ENCODE measurements at places on chromosomes 2 and 18.

GRCh38 chr2:237875256-237876060 is 16.0 kb downstream of the RAMP1 start:
- DNase-seq: no peak

- no peak for DNase-seq
Measured at GRCh38 chr2:161625314-161625919, 1.2 kb downstream of the SLC4A10 start.

GRCh38 chr2:193743089-193743488 is 1548.4 kb upstream of the TMEFF2 start:
- no peak for DNase-seq

DNA sequence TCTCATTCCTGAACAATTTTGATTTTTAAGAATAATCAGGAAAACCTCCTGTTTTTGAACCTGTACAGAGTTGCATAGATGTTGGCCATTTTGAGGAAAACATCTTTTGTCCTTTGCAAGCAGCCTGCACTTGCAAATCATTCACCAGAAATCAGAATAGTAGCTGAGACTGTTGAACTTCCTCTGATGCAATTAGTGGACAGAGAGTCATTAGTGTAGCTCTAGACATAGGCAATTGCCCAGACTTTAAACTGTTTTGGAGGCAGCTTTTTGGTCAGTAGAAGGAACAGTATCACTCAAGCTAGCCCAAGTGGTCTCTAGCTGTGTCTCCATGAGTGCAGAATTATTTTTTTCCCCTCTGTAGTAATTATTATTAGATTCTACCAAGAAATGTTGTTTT is 326.1 kb downstream of the PIK3C3 start:
- DNase-seq: no peak

DNA sequence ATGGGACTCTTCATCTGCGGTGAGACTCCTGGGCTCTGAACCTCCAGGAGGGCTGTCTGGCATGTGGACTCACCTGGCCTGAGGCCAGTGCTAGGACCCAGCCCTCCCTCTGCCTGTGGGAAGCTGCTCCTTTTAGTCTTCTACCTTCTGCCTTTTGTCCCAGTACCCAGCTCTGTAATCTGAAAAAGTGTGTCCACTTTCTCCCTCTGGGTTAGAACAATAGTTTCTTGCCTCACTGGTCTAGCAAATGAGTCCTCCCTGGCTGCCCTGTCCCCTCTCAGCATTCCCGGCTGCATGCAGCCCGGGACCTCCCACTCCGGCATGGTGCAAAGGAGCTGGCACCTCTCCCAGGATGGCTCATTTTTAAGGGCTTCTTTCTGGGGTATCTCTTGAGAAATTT is 25.9 kb downstream of the GKN2 start:
- no peak for DNase-seq

DNA sequence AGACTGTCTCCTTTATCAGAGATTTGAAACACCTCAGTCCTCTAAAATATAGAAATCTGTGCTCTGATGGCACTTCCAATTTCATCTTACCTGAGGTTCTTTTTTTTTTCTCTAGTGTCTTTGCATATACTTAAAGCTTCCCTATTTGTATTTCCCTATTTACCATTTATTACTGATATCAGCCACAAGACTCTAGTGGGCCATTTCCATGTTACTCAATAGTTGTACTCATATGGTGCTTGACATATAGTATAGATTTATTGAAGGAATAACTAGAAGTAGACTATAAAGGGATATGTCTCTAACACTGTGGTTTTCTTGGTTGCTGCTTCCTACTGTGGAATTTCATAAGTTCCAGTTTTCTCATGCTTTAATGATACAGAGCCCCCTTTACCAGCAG is 3.0 kb downstream of the RBM45 start:
- DNase-seq: no peak

GRCh38 chr18:48833701-48834412 is 116.9 kb downstream of the SMAD7 start:
- peak; percentile 52 for DNase-seq

- DNase-seq: no peak
Measured at GRCh38 chr2:68995916-68996315, 17.1 kb upstream of the ANTXR1 start.

GRCh38 chr2:179410552-179411356 is 146.1 kb upstream of the SESTD1 start:
- DNase-seq: peak; percentile 48

DNA sequence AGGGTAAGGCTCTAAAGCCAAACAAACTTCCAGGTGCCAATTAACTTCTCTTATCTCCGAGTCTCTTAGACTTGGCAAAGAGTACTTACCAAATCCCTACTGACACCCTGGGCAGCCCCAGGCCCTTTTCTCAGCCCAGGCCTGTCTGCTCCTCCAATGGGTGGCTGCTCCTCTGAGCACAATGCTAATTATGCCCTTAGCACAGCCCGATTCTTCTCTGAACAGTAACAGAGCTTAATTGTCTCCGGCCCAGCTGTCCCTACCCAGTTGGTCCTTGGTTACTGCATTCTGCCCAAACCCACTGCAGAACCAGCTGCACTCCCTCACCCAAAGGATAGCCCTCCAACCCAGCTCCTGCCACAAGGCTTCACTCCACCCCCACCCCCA is 110.3 kb downstream of the SMAD7 start:
- no peak for DNase-seq

GRCh38 chr2:201126308-201127151 is 10.6 kb downstream of the CFLAR start:
- DNase-seq: no peak

DNA sequence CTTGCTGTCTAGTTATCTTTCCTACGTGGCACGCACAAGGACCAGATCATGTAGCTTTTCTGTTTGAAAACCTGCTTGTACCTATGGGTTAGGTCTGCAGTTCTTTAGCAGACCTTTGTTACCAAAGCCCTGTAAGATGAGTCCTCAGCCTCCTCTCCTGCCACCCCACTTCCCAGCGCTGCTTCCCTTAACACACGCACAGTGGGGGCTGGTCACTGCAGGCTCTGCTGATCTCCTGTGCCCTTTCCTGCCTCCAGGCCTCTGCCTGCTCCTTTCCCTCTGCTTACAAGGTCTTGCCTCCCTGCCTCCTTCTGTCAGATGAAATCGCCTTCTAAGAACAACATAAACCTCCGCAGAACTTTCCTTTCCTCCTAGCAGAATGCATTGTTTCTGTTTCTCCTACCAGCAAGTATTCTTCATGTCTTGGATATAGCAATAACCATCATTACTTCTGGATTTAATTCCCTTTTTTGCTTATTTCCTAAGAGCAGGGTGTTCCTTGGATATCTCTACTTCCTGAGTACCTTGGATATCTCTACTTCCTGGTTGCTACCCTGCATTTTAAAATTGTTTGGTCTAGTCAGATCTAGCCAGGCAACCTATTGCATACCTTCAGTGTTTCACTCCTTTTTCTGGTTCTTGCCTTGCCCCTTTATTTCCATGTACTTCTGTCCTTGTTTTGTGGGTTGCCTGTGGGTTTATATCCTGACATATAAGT is 159.6 kb upstream of the ALPP start:
- DNase-seq: no peak

GRCh38 chr2:30282721-30283120 is 51.4 kb downstream of the LBH start:
- peak; percentile 24 for DNase-seq

- no peak for DNase-seq
Measured at GRCh38 chr18:45834306-45834705, 8.8 kb downstream of the SIGLEC15 start.

DNA sequence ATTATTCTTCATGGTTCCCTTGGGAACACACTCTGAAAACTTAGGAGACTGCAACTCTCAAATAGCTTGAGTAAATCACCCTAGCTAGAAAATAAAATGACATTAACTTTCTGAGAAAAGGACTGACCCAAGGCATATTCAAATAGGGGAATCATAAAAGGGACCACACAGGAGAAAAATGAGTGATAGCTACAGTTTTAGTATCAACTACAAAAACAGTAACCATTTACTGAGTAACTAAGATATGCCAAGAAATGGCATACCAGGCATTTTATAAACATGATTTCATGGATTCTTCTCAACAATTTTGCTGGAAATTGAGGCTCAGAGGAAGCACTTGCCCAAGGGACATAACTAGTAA is 84.5 kb downstream of the AFF3 start:
- no peak for DNase-seq

DNA sequence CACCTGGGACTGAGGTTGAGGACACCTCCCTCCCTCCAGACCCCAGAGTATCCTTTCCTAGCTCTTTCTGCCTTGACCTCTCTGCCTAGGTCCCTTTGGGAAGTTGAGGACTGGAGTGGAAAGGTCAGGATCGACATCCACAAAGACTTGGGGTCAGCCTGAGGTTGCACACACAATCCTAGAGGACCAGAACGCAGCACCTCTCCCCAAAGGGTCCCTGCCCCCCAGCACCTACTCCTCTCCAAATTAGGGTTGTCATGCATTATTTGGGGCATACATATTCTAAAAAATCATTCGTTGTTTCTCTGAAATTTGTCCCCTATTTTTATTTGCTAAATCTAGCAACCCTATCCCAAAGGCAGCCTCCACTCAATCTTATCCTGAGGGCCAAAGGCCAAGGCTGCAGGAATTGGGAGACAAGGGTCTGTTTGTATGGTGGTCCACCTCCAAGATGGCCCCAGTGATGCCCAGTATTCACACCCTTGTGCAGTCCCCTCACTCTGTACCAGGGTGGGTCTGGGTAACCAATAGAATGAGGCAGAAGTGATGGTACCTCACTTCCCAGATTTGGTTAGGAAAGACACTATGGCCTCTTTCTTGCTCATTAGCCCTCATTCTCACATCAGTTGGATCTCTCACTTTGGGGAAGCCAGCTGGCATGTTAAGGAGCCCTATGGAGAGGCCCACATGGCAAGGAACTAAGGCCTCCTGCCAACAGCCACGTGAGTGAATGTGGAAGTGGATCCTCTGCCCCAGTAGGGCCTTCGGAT is 3.5 kb upstream of the CHRNG start:
- no peak for DNase-seq

DNA sequence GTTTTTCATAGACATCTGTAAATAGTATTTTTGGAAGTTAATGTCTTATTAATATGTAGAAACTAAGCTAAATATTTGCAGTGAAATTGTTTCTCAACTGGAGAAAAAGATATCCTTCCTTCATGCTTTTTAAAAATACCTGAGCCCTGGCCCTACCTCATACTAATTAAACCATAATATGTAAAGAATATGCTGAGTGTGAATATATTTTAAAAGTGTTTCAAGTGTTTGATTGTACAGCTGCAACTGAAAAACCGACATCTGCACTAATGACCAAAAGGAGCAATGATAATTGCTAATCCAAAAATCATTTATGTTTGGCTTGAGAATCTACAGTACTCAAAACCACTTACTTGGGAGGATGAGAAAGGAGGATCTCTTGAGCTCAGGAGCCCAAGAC is 156.7 kb downstream of the MBD5 start:
- DNase-seq: no peak

- DNase-seq: no peak
Measured at GRCh38 chr2:6410313-6410712, 455.4 kb downstream of the CMPK2 start.

DNA sequence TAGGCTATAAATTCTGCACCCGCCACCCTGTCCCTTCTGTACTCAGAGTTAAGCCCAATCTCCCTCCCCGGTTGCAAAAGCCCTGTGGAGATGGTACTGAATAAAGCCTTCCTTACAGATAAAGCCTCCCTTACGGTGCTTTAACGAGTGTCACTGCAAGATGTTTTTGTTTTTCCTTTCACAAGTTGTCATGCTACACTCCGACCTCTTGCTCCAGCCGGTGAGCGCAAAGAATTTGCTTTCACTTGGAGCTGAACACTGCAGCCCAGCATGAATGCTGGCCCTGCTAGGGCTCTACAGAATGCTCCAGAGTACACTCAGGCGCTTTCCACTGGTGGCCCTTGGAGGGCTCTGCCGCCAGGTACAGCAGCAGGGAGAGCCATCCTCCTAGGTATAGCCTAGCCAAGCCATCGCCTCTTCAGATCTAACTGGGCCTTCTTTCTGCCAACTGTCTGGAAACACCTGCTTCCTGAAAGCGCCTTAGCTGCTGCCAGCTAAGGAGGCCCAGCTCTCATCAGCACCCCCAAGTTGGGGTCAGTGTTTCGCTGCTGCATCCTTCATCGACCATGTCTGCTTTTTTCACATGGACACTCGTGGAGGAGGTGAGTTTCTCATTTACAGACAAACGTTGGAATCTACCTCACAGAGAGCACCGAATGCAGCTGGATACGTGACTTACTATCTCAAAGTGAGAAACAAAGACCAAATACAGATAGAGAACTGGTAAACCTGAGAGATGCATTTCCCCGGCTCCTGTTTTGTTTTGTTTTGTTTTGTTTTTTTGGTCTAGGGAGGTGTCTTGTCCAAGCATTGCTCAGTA is 13.4 kb upstream of the CREG2 start:
- no peak for DNase-seq

Data from right forelimb (tissue), 1 donor.